ENCODE measurements at places on chromosomes 3 and 15.

GRCh38 chr3:156723182-156723619 is 48.8 kb downstream of the TIPARP start:
- DNase-seq, result no peak

- DNase-seq, result no peak
These were observed 119.0 kb downstream of the BBX start for GRCh38 chr3:107641572-107642307.

DNA sequence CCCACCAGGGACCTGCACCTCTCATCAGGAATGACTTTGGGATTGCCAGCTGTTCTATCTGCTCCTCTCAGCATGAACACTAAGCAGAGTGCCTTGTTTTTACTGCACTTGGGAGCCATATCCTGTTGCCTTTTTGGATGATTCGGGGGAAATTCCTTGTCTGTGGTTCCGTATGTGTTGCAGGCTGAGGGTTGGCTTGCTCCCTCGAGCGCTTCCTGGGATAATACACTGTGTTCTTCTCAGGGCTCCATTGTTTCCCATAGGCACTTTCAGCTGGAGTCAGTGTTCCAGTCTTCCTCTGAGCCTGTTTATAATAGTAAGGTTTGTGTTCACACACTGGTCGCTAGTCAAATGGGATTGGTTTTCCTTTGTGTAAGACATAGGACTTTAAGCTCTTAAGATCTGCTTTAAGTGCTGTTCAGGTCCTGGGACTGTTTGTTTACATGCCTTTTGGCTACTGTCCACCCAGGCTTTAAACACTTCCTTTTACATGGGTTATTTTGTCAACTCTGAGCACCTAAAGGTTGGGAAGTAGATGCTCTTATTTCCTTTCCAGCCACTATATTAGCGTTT is 23.4 kb downstream of the BOC start:
- DNase-seq, result no peak

DNA sequence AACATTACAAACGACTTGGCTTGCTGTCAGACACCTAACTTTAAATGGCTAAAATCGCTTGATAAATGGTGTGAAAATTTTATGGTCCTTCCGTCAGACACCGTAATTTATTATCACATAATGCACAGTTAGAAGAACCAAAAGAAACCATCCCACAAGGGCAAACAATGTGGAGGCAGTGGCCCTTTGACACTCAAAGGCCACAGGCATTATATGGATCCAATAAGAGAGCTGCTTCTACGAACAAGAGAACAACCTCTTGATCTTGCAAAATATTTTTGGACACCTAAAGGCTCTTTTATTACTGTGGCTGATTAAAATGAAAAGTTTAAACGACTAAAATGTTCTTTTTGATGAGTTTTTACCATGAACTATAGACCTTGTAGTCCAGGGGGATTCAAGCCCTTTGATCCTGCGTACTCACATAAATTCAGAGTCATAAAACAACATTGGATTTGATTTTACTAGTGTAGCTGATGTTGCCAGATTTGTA is 202.8 kb downstream of the FMN1 start:
- no peak for DNase-seq

GRCh38 chr3:71984843-71985613 is 200.1 kb upstream of the PROK2 start:
- no peak for DNase-seq

- no peak for DNase-seq
These were observed 172.7 kb upstream of the TP63 start for GRCh38 chr3:189458528-189458927.

DNA sequence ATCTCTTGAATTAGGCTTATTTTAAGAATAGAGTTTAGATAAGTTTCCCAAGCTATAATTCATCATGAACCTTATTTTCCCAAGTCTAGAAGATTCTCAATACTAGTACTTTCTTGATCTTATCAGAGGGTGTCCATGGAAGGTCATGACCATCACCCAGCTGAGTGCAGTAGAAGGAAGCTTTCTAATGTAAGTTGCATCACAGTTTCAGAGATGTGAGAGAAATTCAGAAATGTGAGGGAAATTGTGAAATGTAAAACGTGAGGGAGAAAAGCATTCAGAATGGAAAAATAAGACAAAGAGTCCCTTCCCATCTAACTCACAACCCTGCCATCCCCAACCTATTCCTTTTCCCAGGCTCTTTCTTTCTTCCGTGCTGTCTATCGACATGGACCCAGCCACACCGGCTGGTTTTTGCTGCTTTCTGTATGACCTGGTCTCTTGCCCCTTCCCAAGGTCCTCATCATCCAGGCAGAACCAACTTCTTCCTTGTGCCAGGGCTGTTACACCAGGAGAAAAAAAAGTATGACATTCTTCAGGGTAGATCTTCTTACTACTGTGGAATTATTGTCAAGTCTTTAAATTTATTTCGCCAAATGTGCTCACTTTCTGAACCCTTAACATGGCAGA is 6.7 kb downstream of the CAPN3 start:
- no peak for DNase-seq

GRCh38 chr3:136586580-136586979 is 165.6 kb downstream of the STAG1 start:
- no peak for DNase-seq

GRCh38 chr3:188947401-188948280 is 224.1 kb upstream of the TPRG1 start:
- no peak for DNase-seq

DNA sequence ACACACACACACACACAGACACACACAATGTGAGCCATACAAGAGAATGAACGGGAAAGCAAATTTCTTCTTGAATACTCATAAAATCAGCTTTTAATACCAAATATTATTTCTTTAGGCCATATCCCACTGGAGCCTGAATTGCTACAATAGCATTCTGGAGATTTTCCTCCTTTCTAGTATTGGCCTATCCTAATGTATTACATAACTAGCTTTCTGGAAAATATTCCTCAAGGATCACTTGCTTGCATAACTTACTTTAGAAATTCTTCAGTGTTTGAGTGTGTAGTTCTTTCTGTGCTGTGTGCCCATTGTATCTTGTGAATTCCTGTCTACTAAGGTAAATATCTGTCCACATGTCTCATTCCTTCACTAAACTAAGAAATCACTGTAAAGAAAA is 351.0 kb upstream of the MCTP2 start:
- DNase-seq, result no peak

DNA sequence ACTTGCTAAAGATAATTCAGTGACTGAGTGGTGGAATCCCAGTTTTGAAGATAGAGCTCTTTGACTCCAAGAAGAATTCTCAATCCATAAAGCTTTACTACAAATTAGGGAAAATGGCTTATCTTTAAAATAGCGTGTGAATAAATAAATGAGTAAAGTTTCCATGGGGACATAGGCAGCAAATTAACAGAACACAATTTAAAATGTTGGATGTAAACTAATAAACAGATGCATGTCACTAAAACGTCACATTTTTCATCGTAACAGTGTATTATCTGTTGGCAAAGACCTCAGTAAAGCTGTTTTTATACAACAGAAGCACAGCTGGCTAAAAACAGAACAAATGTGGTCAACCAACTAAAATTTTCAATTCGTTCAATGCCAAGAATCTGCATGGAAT is 913.9 kb upstream of the CFAP20DC start:
- DNase-seq, result no peak

GRCh38 chr3:184539801-184540435 is 21.7 kb upstream of the EPHB3 start:
- DNase-seq, result no peak

GRCh38 chr15:69116391-69116790 is 44.0 kb upstream of the GLCE start:
- no peak for DNase-seq

DNA sequence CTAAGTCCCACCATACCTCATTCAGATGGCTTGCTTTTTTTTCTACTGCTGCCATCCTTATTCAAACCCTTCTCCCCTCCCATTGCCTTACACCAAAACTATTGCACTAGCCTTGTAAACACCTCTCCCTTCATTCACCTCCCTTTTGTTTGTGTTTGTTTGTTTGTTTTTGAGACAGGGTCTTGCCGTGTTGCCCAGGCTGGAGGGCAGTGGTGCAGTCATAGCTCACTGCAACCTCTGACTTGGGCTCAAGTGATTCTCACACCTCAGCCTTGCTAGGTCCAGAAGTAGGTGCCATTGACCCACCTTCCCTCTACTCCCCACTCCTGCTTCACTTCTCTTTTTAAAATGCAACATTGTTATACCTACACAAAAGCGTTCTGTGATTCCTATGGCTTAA is 3.0 kb upstream of the STAG1 start:
- no peak for DNase-seq

GRCh38 chr3:78421247-78421966 is 1346.4 kb downstream of the ROBO1 start:
- DNase-seq, result no peak

GRCh38 chr15:34490417-34491193 is 53.0 kb upstream of the GOLGA8A start:
- no peak for DNase-seq

Data from stimulated activated CD8-positive, alpha-beta memory T cell treated with anti-CD3 and anti-CD28 coated beads, Interleukin-7, amount 100 ng/mL, for 48 hours (primary cell).